ENCODE measurements at places on chromosomes 11 and 22.

- DNase-seq: peak; percentile 16
These were observed 82.6 kb downstream of the CYP2R1 start for GRCh38 chr11:14809466-14809865.

- no peak for DNase-seq
These were observed 1381.5 kb upstream of the TENM4 start for GRCh38 chr11:80822308-80822707.

GRCh38 chr11:113991718-113992458, 17.0 kb downstream of the HTR3A start:
- DNase-seq: no peak

GRCh38 chr11:8573777-8574176, 20.3 kb downstream of the STK33 start:
- no peak for DNase-seq

DNA sequence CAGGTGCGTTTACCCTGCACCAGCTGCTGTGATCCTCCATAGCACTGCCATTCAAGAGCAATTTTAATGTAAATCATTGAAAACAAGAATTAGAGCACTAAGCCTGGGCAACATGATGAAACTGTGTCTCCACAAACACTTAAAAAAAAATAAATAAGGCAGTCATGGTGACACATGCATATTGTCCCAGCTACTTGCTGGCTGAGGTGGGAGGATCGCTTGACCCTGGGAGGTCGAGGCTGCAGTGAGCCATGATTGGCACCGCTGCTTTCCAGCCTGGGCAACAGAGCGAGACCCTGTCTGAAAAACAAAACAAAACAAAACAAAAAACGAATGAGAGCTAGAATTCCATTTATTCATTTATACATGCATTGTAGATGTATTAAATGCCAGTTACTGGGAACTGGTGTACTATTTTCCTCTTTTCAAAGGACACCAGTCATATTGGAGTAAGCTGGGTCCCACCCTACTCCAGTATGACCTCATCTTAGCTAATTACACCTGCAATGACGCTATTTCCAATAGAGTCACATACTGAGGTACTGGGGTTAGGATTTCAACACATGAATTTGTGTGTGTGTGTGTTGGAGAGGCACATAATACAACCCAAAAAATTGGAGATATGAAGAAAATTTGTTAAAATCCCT, 101.9 kb downstream of the MICAL2 start:
- DNase-seq: no peak

DNA sequence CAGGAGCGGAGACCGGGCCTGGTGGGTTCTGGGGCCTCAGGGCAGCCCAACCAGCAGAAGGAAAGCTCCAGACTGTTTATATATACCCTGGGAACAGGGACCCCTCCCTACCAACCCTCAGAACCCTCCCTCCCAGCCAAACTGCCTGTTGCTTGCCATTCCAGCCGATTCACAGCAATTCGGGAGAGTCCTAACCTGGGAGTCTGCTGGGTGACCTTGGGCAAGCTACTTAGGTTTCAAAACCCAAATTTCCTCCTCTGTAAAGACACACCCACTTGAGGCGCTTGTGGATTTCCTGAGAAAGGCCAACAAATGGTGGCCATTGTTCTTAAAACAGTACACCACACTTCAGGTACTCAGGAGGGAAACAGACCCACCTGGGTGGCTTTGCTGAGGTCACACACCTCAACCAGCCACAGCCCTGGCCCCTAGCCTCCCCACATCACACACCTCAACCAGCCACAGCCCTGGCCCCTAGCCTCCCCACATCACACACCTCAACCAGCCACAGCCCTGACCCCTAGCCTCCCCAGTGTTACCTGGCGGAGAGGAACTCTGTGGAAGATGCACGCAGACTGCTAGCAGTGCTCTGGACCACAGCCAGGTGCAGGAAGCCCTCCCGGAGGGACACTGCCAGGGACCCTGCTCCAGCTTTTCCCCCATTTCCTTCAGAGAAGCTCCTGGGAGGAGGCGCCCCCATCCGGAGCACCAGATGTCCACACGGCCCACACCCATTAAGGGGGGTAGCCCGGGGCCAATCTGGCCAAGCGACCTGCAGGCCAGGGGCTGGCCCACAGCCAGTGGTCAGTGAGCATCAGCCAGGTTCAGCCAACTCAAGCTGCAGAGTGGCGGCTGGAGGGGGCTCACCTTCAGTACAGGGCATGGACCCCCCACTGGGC, 6.2 kb downstream of the SHISA8 start:
- peak; percentile 36 for DNase-seq

DNA sequence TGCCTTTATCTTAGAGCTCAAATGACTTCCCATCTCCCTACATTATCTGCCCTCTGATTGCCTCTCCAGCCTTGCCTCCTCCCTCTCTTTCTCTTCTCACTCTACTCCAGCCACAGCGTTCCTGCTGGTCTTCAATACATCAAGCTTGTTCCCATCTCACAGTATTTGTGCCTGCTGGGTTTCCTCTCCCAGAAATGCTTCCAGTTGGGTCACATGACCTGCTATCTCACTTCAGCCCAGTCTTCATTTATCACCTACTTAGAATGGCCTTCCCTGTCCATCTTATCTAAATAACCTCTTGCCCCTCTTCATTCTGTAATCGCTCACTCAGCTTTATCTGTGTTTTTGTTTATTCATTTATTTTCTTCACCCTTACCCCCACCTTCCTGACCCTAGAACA, 61.8 kb upstream of the FAR1 start:
- DNase-seq: no peak

DNA sequence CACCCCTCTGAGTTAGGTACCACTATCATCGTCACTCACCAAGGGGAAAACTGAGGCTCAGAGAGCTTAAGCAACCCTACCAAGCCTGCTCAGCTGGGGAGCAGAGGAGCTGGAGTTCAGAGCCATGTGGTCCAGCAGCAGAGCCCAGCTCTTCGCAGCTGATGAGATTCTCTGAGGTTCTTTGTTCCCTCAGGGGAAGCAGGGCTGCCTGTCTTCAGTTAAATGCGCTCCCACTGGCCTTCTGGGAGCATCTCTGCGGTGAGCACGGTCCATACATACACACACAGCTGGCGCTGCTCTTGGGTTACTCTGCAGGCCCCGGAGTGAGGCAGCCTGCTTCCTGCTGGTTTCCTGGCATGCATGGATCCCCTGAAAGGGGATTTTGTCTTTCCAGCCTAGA, 5.2 kb upstream of the PTGDR2 start:
- DNase-seq: no peak

GRCh38 chr11:86483940-86484794, 109.5 kb downstream of the CCDC81 start:
- no peak for DNase-seq

DNA sequence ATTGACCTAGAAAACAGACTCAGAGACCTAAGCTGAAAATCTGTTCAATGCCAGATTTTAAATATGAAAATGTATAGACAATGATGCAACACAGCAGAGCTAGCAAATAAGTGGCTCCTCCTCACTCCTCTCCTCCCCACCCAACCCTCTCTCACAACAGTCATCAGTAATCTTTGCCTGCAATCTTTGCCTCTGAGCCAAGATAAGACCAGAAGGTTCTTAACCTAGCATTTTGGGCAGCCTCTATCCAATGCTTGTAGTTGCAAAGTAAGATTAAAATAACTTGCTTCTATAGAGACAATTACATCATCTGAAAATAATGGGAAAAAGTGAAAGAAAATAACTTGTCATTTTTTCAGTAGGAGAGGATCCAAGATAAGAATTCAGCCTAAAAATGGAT, 117.3 kb downstream of the PARVA start:
- DNase-seq: no peak

DNA sequence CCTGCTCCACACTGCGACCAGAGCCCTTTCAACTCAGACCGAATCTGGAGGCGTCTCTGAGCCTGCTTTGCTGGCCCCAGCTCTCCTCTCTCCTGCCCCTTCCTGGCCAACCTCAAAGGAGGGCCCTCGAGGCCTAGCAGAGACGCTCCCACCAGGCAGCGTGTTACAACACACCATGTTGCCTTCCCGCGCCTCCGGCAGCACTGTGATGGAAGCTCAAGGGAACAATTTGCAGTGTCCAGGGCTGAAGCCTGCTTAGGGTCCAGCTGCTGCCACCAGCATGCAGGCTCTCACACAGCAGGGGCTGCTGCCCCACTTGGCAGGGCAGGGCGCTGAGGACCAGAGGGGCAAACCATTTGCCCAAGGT, 18.4 kb downstream of the LINC01488 start:
- no peak for DNase-seq

GRCh38 chr22:49024775-49025440, 802.8 kb downstream of the BRD1 start:
- no peak for DNase-seq

DNA sequence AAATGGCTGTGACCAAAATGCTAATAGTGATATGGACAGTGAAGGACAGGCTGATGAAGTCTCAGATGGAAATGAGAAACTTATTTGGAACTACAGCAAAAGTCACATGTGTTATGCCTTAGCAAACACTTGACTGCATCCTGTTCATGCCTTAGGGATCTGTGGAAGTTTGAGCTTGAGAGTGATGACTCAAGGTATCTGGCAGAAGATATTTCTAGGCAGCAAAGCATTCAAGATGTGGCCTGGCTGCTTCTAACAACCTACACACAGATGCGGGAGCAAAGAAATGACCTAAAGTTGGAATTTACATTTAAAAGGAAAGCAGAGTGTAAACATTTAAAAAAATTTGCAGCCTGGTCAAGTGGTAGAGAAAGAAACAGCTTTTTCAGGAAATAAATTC, 28.1 kb upstream of the CD81 start:
- DNase-seq: no peak

GRCh38 chr11:105192115-105192514, 52.5 kb upstream of the CARD18 start:
- DNase-seq: peak; percentile 65

- DNase-seq: no peak
These were observed 428.4 kb downstream of the MN1 start for GRCh38 chr22:27372969-27373670.

GRCh38 chr11:92662601-92663360, 306.7 kb upstream of the MTNR1B start:
- no peak for DNase-seq

- DNase-seq: no peak
These were observed 67.7 kb downstream of the TMPRSS5 start for GRCh38 chr11:113638376-113638775.

DNA sequence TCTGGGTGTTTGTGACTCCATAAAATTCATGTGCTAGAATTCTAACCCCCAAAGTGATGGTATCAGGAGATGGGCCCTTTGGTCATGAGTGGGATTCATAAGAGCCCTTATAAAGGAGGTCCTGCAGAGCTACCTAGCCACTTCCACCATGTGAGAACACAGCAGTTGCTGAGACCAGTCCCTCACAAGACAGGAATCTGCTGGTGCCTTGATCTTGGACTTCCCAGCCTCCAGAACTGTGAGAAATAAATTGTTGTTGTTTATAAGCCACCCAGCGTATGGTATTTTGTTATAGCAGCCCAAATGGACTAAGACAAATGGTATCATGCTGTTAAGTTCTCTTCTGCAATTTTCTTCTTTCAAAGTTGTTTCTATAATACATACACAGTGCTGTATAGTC, 1.5 kb upstream of the PLAAT5 start:
- no peak for DNase-seq

GRCh38 chr11:113484223-113484622, 9.0 kb upstream of the DRD2 start:
- DNase-seq: no peak

DNA sequence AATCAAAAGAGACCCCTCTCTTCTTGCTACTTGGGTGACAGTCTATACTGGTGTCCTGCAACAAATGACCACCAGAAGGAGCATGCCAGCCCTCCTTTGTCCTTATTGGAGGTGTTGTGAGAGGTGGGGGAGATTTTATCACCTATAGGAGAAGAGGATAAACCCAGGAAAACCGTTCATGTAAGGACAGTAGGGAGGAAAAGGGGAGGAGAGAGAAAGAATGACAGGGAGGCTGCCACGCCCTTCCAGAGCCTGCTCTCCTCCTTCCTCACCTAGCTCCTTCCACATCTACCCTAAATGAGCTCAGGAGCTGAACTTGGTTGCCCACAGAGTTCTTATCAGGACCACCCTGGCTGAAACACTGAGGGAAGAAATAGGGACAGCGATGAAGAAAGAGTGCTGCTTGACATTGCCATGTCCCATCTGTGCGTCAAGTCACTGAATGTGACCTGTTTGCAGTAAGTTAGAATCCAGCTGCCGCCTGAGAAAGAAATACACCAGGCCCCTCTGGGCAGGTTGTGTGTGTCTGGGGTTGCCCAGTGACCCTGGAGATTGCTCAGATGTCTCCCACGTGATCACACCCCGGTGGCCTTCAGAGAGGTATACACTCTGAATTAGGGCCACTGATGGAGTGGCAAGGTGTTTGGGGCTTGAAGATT, 40.4 kb upstream of the ETS1 start:
- DNase-seq: no peak

DNA sequence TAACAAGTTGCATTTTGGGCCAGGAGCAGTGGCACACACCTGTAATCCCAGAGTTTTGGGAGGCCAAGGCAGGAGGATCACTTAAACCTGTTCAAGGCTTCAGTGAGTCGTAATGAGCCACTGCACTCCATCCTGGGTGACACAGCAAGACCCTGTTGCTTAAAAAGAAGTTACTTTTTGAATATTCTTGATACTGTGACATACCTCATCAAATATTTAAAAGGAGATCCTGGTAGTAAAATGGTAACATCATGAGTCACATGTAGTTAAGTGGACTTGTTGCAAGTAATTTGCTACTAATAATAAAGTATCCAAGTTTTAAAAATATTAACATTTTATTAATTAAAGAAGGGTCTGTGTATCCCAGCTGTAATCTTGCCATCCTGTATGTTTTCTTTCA, 18.3 kb downstream of the HMGXB4 start:
- no peak for DNase-seq

- no peak for DNase-seq
These were observed 6.5 kb downstream of the ZFTA start for GRCh38 chr11:63761931-63762653.

GRCh38 chr11:70745941-70746340, 347.6 kb downstream of the CTTN start:
- no peak for DNase-seq

GRCh38 chr22:33575771-33576170, 344.5 kb downstream of the LARGE1 start:
- DNase-seq: no peak

GRCh38 chr11:96342014-96342960, 708 bp downstream of the MAML2 start:
- DNase-seq: no peak

GRCh38 chr22:42080287-42080686, 787 bp downstream of the SMDT1 start:
- no peak for DNase-seq

GRCh38 chr22:37304595-37305343, 22.5 kb downstream of the CYTH4 start:
- DNase-seq: no peak

DNA sequence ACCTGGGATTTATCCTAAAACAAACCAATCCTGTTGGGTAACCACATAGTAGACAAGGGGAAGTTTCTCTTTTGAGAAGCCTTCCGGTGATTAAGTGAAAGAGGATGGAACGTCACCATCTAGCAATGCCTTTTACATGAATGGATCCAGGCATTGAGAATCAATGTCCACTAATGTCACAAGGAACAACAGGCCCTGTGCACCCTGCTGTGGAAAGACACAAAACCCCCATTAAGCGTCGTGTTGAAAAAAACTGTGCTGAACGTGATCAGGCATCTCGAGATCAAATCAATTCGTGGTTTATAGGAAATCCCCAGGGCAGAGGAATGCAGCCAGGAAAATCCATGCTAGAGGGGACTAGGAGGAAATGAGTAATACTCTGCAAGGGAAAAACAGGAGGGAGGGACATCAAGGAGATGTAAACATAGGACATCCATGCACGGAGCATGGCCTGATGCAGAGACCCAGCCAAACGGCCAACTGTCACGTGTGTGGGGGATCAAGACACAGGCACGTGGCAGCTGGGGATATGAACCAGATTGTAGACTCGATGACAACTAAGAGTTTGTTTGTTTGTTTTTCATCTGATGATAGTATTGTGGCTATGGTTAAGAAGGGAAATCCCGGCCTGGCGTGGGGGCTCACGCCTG, 38.6 kb upstream of the CARS1 start:
- DNase-seq: no peak
